ENCODE measurements at places on chromosomes 5 and 9. TPM values are rescaled to one million over a fixed set of nuclear protein-coding genes. Genes with fewer than 3 reads are reported as not detected.

GRCh38 chr5:74667396-74667795, 17.6 kb upstream of the HEXB start:
- no peak for DNase-seq

GRCh38 chr5:16580382-16580781, 36.4 kb downstream of the RETREG1 start:
- DNase-seq, result no peak

The PCDHB9 gene
- total RNA-seq, result 0.89 TPM

The TESK1 gene
- 10.5 TPM for total RNA-seq

- DNase-seq, result no peak
Measured at GRCh38 chr5:107597803-107598202, 72.9 kb downstream of the EFNA5 start.

DNA sequence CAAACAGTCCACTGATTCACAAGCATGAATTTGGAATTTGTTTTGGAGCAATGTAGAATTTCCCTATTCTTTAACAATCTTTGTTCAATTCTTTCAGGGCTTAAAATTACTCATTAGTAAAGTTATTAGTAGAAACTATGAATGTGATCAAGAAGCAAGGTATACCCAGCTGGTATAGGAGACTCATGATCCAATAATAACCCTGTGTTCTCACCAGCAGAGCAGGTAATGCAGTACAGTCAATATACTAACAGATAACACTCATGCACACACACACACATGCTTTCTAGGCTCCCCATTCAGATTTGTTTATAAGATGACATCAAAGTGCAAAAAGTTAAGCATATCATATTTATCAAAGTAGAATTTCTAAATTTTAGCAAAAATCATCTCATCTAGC, 445.2 kb downstream of the ELAVL2 start:
- DNase-seq, result no peak

The KIF12 gene
- total RNA-seq, result 2.3 TPM

DNA sequence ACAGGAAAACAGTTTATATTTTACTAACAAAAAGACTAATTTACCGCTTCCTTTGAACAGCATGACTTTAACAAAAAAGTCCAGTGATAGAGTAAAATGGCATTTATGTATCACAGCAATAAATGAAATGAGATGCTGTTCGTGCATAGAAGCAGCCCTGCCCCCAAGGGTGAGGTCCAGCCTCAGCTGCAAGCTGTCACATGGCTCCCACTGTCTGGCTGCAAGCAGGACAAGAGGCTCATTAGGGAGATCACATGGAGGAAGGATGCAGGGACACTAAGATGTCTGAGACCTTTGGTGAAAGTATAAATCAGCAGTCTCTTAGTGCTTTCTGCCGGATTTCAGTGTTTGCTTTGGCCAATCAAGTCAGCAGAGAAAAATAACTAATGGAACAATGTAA, 23.0 kb downstream of the GDNF start:
- DNase-seq, result no peak

The SLC6A18 gene
- total RNA-seq, result not detected

DNA sequence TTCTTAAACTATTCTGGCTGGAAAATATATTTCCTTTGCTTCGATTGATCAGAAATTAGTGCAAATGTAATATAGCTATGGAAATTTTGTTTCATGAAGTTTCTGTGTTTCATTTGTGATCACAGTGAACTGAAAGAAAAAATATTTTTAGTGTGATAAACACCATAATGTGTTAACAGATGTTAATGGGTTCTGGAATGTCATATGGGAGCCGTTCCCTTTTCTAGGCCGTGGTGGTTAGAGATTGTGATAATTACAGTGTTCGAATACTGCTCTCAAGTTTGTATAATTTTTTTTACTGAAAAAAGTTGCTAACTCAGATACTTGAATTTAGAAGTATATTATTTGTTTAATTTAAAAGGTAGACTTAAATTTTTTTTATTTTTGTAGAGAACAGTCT, 19.3 kb downstream of the GAPVD1 start:
- DNase-seq, result peak; percentile 16

DNA sequence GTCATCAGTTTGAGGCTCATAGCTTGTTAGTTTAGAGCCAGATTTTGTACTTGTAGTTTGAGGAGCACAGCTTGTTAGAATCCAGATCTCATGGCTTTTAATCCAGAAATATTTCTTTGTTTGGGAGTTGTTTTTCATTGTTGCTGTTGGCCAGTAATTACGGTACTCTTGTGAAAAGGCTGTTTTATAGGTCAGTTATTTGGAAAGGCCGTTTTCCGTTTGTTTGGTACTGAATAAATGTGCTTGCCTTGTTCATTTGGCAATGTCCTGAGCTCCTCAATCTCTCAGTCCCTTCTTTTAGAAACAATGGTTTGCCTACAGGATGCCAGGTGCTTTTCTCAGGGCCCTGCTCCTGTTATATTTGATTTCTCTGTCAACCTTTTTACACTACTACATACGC, 4.5 kb upstream of the MOB3B start:
- no peak for DNase-seq

- DNase-seq, result no peak
Measured at GRCh38 chr9:87818308-87818707, 64.4 kb upstream of the SPATA31E1 start.

DNA sequence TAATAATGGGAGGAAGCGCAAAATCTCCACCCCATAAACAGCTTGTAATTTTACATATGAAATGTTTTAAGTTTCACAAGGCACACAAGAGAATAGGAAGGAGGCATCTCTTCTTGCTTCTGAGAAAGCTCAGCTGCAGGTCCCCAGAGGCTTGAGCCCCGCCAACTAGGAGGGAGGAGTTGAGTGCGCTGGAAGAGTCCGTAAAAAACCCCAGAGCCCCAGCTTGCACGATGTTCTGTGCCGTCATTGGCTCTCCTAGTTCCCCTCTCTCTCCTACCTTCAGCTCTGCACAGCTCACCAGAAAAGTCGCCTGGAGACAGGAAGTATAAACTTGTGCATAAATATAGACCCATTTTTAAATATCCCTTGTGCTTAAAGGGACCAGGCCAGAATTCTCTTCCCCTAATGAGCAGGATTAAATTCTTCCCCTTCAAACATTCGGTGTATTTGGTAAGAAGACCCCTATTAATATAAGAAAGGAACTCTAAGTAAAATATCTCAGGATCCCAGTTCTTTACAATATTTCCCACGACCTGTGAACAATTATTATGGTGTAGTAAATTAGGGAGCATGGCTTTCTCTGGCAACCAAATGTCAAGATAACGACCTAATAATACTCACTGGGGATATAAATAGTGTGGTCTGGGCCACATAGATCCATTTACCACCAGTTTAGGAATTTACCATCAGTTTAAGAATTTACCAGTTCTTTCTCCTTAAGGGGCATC, 13.7 kb downstream of the GLRX start:
- peak; percentile 90 for DNase-seq

- no peak for DNase-seq
Measured at GRCh38 chr9:101381118-101381517, 3.7 kb downstream of the BAAT start.

GRCh38 chr5:178555771-178556211, 34.4 kb downstream of the COL23A1 start:
- DNase-seq, result no peak

GRCh38 chr5:95554331-95554646, 488 bp downstream of the SKIC3 start:
- DNase-seq, result peak; percentile 35

The DNAJC18 gene
- total RNA-seq, result 6.6 TPM

GRCh38 chr5:109388407-109388806, 21.4 kb downstream of the PJA2 start:
- no peak for DNase-seq

- no peak for DNase-seq
Measured at GRCh38 chr5:139636975-139637408, 11.2 kb upstream of the CXXC5 start.

DNA sequence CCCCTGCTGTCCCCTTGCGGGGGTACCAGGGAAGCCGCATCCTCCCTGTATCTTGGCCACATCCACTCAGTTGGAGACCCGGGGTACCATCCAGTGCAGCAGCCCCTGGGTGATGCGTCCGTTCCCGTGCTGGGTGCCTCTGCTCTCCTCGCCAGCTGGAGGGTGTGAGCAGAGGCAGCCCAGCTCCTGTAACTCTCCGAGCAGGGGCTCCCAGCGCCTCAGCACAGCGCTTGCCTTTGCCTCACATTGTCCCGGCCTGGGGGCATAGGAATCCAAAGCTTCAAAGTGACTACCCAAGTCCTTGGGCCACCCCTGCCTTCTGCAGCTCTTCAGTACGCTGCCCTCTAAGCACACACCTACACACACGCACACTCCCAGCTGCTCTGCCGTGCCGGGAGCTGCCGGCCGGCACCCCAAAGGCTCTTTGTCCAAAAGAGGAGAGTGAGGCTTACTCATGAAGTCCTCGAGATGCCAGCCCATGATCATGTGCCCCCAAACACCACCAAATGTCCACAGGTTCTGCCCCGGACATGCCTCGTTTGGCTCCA, 733 bp downstream of the ANGPTL2 start:
- peak; percentile 40 for DNase-seq

The RAB3C gene
- 0.20 TPM for total RNA-seq

DNA sequence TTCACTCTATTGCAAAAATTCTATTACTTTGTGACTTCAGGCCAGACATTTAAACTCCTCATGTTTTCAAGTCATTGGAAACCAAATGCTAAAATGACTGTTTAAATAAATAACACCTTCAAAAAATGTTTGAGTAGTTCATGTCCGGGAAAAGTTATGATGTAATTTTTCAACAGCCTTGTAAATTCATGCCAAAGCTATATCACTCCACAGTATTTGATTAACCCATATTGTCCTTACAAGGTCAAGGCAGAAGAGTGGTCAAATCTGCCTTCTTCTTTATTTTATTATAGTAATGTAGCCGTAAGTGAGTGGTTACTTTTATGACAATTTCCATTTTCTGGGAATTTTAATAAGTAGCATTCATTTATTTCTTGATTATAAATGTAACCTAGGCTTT, 72.8 kb downstream of the ADCY2 start:
- no peak for DNase-seq

DNA sequence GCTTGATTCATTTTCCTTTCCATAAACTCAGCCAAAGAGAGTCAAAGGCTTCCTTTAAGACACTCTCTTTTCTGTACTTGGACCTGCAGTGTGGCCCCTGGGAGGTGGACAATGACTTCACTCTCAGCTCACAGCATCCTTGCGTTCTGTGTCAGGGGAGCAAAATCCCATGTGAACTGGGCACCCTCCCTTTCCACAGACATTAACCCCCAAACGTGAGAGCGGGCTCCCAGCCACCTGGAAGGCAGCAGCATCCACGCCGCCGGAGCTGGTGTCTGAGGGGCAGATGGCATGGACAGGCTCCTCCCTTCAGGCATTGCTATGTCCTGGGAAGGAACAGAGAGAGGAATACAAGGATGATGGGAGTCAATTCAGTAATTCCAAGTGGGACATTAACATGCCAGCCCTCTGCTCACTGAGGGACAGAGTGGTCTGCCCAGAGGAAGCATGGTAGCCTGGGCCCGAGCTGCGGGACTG, 39.5 kb downstream of the TRIP13 start:
- DNase-seq, result no peak

DNA sequence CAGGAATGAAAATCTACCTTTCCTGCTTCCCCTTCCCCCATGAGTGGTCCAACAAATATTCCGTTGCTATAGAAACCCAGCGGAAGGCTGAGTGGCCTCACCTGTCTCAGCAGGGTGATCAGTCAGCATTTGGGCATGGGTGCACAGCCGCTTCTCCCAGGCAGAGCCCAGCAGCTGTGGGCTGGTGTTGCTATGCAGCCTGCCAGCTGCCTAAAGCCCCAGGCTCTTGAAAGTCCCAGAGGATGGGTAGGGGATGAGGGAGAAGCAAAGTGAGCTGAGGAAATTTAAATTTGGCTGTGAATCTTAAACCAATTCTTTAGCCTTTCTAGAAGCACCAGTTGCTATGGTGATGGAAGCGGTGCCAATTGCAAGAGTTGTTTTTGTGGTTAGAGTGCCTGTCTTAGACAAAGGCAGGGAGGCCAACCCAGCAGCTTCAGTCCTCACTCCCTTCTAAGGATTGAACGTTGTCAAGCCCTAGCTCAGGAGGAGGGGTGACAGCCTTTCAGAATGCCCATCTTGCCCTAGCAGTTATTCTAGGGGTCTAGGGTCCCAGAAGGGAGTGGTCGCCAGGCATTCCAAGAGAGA, 151.5 kb upstream of the PITX1 start:
- DNase-seq, result peak; percentile 17

DNA sequence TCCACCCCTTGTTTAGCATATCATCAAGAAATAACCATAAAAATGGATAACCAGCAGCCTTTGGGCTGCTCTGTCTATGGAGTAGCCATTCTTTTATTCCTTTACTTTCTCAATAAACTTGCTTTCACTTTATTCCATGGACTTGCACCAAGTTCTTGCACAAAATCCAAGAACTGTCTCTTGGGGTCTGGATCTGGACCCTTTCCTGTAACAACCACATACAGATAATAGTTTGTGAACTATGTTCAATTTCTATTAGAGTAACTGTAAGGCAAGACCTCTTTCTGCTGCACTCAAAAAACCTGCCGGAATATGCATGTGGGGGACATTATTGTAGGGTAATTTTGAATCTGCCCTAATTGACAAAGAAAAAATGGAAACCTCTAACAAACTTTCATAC, 66.9 kb upstream of the TMEM215 start:
- no peak for DNase-seq

- no peak for DNase-seq
Measured at GRCh38 chr5:90554358-90555006, 4.1 kb upstream of the ADGRV1 start.

The ANKRD33B gene
- 7.4 TPM for total RNA-seq

GRCh38 chr9:69649566-69650250, 22.5 kb downstream of the APBA1 start:
- no peak for DNase-seq

GRCh38 chr5:158020555-158021418, 161.8 kb upstream of the CLINT1 start:
- no peak for DNase-seq

The PCDHA1 gene
- not detected for total RNA-seq

The DNAH5 gene
- total RNA-seq, result 0.20 TPM

The MYORG gene
- 2.6 TPM for total RNA-seq

GRCh38 chr9:121672986-121673385, 21.6 kb downstream of the DAB2IP start:
- DNase-seq, result no peak

DNA sequence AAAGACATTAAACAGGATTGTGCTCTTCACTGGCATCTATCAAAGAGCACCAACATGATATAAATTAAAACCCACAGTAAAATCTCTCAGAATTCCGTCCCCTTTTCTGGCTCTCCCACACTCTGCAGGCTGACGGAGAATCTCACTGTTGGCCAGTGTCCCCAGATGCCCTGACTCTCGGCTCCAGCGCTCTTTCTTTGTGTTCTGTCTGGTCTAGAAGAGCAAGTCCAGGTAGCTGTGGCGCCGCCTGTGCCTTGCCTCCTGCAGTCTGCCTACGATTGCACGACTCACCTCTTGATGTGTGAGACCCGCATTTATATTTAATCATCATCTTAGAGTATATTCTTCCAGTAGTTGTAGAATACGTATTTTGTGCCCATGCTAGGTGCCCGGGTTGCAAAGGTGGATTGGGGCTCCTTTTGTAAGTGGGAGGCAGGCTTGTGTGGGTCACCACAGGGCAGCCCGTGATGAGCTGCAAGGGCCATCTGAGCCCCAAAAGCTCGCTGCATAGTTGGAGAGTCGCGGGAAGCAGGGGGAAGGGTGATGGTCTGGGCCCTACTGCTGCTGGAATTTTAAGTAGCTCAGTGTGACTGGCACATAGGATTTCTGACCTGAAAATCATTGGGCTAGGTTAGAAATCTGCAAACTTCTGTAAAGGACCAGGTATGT, 55.6 kb downstream of the EHMT1 start:
- no peak for DNase-seq

The CCDC183 gene
- 0.59 TPM for total RNA-seq

GRCh38 chr5:82336226-82336958, 58.2 kb upstream of the RPS23 start:
- no peak for DNase-seq

- DNase-seq, result no peak
Measured at GRCh38 chr5:135179308-135179980, 145.4 kb upstream of the PITX1 start.

All from skin of body (tissue), 3 donors.